Left renal pelvis (tissue), 4 donors: ENCODE measurements at places on chromosomes 6 and 20.

DNA sequence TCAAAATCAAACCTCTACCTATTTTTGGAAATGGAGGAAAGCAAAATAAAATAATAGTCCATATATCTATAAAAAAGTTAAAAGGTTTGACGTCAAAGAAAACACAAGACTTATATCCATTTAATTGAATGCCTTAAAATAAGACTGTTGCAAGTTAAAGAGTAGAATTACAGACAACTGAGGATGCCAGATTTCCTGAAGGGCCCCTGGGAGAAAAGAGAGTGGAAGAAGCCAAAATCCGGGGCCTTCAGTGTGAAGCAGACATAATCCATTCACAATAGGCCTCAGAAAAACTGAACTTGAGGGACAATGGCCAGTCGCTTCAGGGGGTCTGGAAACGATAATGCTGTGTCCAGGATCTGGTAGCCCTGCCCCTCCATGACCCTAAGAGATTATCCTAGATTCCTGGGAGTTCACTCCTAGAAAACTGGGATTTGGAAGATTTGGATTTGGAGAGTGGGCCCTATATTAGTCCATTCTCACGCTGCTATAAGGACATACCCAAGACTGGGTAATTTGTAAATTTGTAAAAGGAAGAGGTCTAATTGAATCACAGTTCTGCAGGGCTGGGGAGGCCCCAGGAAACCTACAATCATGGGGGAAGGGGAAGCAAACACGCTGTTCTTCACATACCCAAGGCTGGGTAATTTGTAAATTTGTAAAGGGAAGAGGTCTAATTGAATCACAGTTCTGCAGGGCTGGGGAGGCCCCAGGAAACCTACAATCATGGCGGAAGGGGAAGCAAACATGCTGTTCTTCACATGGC, 94.0 kb upstream of the SLC2A12 start:
- no peak for DNase-seq

DNA sequence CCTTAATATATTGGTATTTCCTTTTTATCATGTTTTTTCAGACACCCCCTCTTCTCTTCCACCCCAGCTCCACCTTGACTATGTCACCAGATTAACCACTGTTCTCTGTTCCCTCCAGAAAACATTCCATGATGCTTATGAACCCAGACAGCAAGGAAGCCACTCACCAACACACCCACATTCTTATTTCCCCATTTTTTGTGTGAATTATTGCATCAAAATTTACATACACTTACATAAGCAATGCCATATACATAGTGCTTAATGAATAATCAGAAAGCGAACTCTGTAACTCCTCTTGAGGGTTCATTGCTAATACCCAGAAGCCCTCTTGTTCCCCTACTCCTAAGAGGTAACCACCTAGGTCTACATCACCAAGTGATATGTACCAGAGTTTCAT, 182.3 kb upstream of the CDYL start:
- no peak for DNase-seq

DNA sequence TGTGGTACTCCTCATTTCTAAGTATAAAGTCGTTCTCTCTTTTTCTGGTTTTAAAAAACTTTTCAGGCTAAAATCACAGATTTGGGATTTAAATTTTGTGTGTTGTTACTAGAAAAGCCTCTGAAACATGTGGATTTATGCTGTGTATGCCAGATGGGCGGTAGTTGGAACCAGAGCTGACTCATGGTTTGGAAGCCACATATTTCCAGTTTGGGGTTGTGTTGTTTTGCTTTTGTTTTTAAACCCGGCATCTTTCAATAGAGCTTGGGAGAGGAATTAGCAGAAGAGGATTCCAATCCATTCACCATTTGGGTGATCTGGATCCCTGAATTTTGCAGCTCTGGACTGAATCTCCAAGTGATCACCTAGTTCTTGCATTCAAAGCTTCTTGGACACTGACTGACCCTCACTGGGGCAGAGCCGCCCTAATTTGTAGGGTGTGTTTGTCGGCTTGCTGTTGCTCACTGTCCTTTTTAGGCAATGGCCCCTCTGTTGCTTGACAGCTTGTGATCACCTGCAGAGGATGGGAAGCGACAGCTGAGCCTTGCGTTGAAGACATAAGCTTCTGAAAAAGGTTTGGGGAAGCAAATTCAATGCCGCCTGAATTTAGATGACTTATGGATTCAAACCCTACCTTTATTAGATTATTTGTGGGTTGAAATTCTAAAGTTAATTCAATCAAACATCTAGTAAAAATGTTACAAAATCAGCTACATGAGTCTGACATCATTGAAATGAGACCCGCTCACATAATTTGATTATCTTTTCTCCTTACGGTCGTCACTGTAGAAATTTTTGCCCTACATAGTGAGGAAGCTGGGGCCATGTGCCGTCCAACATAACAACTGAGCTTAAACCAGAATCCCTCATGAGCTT, 79.9 kb upstream of the CD83 start:
- DNase-seq, result no peak

GRCh38 chr20:5539691-5540090, 210.5 kb upstream of the SHLD1 start:
- DNase-seq, result no peak

DNA sequence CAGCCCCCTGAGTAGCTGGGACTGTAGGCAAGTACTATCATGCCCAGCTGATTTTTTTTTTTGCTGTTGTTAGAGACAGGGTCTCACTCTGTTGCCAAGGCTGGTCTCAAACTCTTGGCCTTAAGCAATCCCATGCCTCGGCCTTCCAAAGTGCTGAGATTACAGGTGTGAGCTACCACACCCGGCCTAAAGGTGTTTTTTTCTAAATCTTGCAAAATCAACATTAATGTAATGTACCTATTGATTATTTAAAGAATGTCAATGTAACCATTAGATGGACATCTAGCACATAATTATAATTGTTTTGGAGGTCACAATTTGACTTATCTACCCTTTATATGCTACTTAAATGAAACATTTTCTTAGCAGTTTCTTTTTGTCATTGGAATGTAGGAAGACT, 126.1 kb downstream of the PHACTR1 start:
- no peak for DNase-seq

- DNase-seq, result no peak
Measured at GRCh38 chr20:45153147-45153546, 21.6 kb upstream of the PI3 start.

DNA sequence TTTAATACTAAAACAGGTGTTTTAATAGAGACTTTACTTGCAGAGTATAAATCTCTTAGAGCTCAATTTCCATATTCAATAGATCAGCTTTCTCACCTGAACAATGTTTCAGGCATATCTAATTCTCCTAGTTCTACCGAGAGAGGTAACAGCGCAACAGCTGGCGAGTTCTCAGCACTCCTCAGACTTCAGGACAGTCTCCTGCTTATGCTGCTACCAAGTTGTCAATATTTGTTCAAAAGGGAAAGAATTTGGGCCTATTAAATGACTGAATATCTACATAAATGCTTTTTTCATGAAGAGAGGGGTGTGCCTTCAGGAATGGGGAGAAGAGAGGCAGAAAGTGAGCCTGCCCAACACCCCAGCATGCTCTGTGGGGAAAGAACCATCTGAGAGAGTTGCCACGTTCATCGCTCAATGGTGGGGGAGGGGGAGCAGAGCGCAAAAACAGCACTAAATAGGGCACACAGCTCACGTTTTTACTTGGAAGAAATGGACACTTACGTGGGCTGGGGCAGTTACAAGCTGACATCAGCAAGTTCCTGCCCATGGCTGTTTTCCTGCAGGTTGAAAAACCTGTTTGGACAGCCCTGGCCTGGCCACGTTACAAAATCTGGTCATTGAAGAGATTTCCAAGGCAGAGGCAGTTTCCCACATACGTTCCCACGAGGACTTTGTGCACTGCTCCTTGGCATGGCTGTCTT, 38.0 kb downstream of the EZR start:
- no peak for DNase-seq

DNA sequence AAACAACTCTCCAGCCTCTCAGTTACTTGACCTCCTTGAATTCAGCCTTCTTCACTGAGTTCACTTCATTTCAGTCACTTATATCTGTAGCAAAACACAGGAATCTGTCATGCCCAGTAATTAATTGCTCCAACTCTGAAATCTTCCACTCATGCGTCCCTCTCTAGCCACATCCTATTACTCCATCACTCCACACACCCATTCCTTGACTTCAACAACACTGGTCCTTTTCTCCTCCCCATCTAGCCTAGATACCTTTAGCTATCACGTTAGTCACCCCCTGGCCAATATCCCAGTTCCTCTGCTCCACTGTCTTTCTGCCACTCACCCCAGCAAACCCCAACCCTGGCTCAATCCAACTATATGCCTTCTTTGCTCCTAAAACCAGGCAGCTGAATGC, 7.7 kb downstream of the ZHX3 start:
- DNase-seq, result no peak

DNA sequence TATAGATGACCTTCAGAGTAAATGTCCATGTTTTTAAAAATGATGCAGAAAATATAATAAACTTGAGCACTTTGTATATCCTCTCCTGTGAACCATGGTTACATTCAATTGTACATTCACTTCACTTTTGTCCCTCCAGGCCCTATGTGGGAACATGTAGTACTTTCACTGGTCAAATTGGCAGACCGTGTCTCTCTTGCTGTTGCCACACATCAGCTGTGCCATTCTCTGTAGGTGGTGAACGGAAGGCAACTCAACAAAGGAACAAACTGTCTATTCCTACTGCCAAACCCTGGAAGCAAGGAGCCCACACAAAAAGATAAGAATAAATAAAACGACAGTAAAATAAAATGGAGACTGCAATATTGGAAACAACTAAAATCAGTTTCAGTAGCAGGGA, 2.0 kb downstream of the ROS1 start:
- DNase-seq, result no peak

- no peak for DNase-seq
Measured at GRCh38 chr6:15990179-15990578, 138.7 kb upstream of the MYLIP start.

GRCh38 chr20:50005471-50005981, 22.7 kb downstream of the SNAI1 start:
- no peak for DNase-seq

- no peak for DNase-seq
Measured at GRCh38 chr20:54626126-54626525, 150.7 kb downstream of the DOK5 start.

DNA sequence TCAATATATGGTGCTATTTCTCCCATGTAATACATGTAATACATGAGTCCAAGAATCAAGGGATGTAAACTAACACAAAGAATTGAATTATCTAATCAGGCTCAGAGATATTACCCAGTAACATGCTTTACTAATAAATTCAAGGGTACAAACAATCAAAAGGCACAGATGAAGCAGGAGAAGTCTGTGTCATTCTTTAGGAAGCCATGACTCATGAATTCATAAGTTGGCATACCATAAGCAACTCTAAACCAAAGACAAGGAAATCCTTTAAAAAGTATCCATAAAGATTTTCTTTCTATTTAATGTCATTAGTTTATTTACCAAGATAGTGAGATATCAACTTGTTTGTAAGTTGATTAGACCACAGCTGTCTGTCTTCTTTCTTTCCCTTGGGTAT, 446.0 kb upstream of the IMPG1 start:
- DNase-seq, result no peak

DNA sequence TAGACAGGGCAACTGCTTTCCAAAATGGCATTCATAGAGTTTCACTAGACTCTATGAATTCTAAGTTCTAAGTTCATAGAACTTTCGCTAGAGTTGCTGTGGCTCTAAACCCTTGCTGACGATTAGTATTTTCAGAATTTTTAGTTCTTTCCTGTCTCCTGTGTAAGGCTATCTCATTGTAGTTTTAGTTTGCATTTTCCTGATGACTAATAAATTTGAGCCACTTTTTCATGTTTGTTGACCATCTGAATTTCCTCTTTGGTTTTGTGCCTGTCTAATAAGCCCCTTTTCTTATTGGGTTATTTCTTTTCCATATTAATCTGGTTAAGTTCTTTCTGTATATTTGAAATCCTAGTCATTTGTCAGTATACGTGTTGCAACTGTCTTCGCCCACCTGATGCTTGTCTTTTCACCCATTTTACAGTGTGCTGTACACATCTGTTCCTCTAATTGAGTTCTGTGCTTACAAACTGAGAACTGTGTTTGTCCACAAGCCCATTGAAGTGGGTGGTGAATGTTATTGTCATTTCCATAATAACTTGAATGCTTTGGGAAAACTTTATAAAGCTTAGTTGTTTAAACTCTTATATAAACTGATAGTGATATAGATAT, 177.7 kb upstream of the CDYL start:
- DNase-seq, result no peak

- DNase-seq, result no peak
Measured at GRCh38 chr6:42322676-42323075, 105.0 kb upstream of the MRPS10 start.

- no peak for DNase-seq
Measured at GRCh38 chr6:153673225-153673624, 365.8 kb upstream of the OPRM1 start.

- no peak for DNase-seq
Measured at GRCh38 chr6:41581381-41581991, 35.3 kb downstream of the FOXP4 start.

DNA sequence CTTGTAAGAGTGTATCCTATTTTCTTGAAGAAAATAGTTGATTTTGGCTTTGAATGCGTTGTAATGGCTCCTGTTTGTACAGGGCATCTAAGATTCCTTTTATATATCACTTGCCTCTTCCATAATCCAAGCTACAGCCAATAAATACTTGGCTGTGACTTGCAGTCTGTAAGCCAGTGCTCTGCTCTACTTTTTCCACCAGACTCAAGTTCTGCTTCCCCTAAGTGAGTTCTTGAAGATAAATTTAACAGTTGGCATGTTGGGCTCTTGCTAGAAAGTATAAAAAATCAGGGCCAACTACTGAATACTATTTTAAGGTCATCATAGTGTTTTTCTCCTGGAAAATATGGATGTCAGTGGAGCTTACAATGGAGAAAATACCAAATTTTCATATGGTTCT, 36.5 kb upstream of the SCGN start:
- no peak for DNase-seq

- DNase-seq, result no peak
Measured at GRCh38 chr6:6734479-6735465, 146.3 kb downstream of the LY86 start.

DNA sequence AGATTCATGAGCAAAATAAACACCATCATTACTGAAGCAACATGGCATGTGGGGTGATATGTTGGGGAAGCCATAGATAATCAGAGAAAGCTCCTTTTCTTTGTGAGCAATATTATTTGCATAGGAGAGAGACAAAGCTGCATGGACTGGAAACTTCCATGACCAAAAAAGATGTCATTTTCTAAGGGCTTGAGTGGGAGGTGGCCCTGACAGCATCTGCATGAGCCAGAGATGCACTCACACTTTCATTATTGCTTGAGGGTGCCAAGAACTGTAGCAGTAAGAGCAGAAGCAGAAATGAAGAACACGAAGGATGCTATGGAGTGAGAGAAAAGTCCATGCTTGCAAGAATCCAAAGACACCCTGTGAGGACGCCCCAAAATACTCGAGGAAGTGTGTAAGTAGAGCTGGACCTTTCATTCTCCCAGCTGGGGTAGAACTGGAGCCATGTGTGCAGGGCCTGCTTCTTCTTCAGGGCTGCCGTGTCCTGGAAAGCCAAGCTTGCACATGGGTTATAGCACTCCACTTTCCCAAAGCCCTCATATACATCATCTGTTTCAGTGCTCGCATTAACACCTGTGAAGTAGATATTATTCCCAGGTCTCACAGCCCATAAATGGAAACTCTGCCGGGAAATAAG, 851.2 kb downstream of the DHX35 start:
- no peak for DNase-seq

GRCh38 chr20:42024653-42025052, 406.5 kb upstream of the CHD6 start:
- peak; percentile 35 for DNase-seq

GRCh38 chr20:33240923-33241322, 5.1 kb downstream of the BPIFA1 start:
- no peak for DNase-seq
